ENCODE measurements at places on chromosomes 13 and 19.

DNA sequence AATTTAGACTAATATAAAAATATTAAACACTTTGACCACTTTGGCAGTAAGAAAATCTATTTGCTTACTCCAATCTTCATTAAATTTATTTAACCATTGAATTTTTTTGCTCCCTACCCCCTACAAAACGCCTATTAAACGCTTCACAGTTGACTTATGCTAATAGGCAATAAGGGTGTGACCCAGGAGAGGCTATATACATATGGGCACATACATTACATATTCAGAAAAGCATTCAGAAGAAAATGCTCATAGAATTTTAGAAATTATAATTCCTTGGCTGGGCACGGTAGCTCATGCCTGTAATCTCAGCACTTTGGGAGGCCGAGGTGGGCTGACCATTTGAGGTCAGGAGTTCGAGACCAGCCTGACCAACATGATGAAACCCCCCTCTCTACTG is 95.6 kb upstream of the STARD13 start:
- DNase-seq = no peak

DNA sequence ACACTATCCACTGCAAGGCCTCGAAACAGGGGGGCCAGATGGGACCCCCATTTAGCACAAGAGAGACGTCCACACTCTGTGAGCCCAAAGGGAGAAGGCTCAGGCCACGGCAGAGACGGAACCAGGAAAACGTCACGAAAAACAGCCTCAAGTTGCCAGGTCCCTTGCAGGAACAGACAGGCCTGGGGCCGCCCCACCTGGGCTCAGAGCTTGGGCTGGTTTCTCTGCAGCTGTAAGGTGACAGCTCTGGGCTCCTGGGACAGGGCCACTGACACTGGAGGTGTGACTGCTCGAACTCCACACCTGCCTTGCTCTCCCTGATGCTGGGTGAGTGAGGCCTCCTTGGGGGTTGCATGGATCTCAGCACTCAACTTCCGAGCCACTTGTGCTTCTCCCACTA is 3.2 kb downstream of the ZNF787 start:
- DNase-seq = no peak

DNA sequence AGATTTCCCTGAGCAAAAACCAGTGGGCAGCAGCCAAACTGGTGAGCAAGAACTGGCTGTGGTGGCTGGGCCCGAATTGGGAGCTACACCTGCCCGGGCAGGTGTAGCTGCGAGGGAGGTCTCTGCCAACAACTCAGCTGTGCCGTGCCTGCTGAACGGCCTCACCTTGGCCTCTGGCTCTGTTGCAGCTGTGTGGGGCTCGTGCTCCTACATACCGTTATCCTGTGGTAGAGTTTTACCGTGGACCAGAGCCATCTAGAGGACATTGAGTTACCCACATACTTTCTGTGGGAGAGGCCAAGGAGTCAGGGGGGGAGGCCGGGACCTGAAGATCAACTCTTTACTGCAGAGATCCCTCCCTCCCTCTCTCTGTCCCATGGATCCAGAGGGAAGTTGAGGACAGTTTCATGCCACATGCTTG is 113.2 kb downstream of the TM9SF2 start:
- DNase-seq = no peak

DNA sequence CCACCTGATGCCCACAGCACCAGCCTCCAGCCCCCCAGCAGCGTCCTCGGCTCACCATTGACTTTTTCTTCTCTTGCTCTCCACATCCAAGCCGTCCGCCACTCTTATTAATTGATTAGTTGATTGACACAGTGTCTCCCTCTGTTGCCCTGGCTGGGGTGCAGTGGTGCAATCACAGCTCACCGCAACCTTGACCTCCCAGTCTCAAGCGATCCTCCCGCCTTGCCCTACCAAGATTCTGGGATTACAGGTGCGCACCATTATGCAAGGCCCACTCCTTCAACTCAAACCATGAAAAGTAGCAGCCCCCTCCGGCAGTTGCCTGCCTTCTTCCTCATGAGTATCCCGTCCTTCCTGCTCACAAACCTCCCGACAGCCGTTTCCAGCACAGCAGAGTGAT is 921 bp upstream of the TEX29 start:
- DNase-seq = no peak

- DNase-seq = no peak
Measured at GRCh38 chr13:110448230-110448629, 113.3 kb downstream of the RAB20 start.

DNA sequence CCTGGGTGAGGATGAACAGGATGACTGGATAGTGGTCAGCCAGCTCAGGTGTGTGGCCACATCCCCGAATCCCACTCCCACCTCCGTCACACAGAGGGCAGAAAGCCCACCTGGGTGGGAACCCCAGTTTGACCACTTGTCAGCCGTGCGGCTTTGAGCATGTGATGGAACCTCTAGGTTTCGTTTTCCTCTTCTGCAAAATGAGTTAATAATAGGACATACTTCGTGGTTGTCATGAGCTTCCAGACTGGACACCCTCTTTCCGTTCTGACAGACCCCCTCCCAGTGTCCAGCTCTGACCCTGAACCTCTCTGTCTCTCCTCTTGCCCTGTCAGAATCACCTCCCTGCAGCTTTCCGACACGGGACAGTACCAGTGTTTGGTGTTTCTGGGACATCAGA is 1.8 kb downstream of the AXL start:
- no peak for DNase-seq

DNA sequence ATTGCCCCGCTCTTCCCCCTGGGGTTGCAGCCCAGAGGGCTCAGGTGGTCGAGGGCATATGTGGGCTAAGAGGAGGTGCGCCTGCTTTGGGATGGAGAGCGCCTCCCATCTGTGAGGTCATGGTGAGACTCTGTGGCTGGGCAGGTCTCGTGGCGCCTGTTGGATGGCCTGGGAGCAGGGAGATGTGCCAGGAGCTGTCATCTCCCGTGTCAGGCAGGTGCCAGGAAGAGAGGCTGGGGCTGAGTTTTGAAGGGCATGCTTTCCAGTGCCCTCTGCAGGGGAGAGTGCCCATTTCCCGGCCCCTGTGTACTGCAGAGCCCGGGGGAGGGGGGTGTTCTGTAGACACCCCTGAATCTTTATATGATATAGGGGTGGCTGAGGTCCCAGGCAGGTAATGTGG is 2.8 kb downstream of the WTIP start:
- DNase-seq = no peak

GRCh38 chr13:38167164-38167822 is 182.4 kb upstream of the UFM1 start:
- no peak for DNase-seq

DNA sequence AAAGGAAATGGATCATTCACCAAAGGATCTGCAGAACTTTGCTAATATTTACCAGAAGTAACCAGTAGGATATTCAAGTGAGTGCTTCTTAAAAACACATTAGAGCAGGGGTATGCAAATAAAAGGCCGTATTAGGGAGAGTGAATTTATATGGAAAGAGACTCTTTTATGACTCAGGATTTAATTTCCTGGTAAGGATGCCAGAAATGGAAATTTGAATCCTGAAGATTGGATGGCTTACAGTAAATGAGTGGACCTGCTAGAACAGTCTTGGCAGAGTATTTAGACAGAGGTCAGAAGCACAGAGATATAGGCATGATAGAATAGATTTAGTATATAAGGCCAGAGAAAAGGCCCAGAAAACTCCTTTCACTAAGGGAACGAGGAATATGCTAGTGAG is 201.6 kb downstream of the SLITRK5 start:
- DNase-seq = no peak

DNA sequence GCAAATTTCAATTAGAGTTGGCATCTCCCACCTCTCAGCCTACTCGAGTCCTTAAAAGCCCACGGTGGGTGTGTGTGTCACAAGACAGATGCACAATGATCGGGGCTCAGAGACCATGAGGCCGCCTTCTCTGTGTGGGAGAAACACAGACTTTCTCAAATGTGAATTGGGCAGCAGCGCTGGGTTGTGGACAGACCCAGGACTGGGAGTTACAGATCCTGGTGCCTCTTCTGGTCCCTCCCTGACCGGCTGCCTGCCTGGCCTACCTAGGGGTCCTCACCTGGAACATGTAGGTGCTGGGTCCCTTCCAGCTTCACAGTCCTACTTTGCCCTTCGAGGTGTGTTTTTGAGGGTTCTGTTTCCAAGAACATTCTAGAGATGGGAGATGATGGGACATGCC is 4.9 kb downstream of the CEACAM8 start:
- DNase-seq = no peak

GRCh38 chr13:80276371-80277289 is 64.3 kb downstream of the SPRY2 start:
- no peak for DNase-seq

DNA sequence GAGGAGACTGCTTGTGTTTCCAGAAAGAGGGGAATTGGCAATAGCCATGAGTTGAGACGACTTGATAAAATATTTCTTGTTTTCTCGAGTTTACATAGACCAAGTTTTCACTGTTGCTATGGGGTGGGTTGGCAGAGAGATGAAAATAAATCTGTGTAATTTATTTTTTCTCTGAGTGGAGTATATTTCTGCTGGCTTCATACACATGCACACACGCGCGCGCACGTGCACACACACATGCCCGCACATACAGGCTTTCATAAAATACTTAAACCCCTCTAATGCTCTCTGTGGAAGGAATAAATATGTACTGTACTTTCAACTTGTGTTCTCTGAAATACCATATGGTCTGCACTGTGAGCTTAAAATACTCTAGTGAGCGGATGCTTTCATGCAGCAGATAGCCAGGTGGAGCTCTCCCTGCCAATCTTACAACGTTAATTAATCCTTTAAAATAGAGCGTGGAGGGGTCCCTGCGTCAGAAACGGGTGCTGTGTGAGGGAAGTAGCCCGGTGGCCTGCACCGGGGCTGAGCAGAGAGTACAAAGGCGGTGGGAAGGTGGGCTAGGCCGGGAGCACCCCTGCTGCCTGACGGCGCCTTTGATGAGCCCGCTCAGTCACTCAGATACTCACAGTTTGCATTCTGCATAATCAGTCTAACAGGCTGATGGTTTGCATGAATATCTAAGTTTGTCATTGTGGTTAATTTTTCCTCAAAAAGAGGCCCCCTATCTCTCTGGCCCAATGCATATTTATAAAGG is 44.1 kb downstream of the CCNE1 start:
- no peak for DNase-seq

DNA sequence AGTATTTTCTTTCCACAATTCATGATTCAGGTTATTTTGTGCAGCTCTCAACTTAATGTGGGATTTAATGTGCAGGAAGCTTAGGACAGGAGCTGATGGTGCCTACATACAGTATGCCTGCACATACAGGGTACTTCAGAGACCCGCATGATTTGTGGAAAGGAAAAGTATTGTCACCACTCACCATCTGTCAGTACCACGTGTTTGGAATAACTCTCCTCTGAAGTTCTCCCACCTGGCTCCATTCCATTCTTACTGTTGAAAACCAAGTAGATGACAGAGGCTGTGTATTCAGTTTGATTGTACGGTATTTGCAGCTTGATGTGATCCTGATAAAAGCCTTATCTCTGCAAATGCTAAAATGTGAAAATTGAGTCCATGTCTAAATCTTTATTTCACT is 85.7 kb downstream of the ZAR1L start:
- no peak for DNase-seq

GRCh38 chr13:96036515-96036914 is 16.7 kb downstream of the UGGT2 start:
- DNase-seq = no peak

GRCh38 chr13:44730099-44730498 is 154.0 kb upstream of the TSC22D1 start:
- no peak for DNase-seq

DNA sequence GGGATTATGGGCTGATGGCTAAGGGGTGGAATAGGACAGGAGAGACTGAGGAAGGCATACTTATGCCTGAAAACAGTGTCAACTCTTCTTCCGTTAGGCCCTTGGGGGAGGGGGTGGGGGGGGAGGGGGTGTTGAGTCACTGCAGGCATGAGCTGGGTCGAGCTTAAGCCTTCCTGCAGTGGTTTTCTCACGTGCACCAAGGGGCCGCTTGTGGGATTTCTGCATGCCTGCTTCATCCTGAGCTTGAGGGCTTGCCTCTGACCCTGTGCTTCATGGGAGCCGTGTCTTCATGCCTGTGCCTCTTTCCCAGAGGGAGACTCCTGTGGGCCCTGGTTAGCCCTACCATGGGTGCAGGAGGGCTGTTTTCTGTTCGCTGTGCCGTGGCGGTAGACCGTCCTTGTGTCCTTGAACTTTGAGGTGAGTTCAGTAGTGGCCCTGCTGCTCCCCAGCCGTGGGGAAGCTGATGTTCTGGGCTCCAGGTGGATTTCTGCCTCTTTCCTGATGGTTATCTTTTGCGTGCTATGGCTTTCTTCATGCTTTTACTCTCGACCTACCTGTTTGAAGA is 186.1 kb downstream of the PCCA start:
- no peak for DNase-seq

- no peak for DNase-seq
Measured at GRCh38 chr19:58001895-58002369, 688 bp downstream of the ZNF606 start.

DNA sequence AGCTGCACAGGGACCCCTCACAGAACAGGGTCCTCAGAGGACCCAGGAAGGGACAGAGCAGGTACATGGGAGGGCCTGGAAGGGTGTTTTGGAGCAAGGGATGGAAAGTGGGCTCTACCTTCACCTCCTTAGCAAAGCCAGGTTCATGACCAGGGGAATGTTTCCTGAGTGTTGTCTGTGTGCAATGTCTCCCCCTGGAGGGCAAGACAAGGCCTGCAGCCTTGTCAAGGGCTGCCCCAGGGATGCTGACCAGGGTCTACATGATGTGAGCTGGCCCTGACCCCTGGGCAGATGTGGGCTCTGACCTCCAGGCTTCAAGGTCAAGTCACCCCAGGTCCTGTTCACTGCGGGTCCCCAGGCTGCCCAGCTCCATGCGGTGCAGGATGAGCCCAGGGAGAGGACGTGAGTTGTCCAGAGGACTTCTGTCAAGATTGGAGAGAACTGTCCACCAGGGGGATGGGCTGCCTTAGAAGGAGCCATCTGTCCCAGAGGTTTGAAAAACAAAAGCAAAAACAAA is 1.0 kb upstream of the CEACAM1 start:
- peak; percentile 56 for DNase-seq

- DNase-seq = no peak
Measured at GRCh38 chr13:34897220-34897619, 44.9 kb upstream of the NBEA start.

- DNase-seq = no peak
Measured at GRCh38 chr19:5254543-5254942, 86.1 kb downstream of the PTPRS start.

DNA sequence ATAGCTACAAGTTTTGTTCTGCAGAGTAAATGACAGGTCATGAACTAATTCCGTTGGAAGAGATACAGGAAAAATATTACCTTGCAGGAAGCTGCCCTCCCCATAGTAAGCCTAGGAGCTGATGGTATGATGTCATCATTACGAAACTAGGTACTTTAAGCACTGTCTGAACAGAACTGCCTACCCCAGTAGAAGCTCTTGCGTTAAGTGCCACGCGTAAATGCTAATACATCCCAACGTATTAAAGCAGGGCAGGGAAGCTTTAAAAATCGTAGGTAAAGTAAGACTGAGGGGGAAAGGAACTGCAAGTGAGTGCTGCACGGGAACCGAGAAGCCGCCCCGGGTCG is 572 bp downstream of the UGGT2 start:
- no peak for DNase-seq

DNA sequence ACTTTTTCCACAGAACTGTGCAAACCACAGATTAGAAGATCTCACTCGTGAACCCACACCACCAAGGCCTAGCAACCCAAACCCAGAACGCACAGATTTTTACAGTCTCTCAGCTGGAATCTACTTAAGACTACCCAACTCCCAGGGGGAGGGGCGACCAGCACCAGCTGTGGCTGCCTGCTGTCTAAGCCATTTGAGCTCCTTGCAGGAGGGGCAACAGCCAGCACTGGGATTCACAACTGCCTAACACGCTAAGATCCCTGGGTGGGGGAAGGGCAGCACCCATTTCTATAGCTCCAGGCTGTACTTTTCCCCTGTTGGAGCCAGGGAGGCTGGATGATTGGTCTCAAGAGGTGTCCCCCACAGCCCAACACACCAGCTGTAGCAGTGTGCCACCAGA is 368.8 kb downstream of the SUCLA2 start:
- no peak for DNase-seq

Measured in stimulated activated CD4-positive, alpha-beta T cell treated with anti-CD3 and anti-CD28 coated beads, TNF-alpha, amount 100 ng/mL, for 48 hours (primary cell).